ENCODE measurements at places on chromosomes 7 and 10. TPM values are rescaled to one million over a fixed set of nuclear protein-coding genes. Genes with fewer than 3 reads are reported as not detected.

FAM25C gene
- not detected for total RNA-seq

FAM20C gene
- 143 TPM for total RNA-seq

CTAGE15 gene
- 0.27 TPM for total RNA-seq

UNCX gene
- not detected for total RNA-seq

DGKI gene
- 0.12 TPM for total RNA-seq

DNA sequence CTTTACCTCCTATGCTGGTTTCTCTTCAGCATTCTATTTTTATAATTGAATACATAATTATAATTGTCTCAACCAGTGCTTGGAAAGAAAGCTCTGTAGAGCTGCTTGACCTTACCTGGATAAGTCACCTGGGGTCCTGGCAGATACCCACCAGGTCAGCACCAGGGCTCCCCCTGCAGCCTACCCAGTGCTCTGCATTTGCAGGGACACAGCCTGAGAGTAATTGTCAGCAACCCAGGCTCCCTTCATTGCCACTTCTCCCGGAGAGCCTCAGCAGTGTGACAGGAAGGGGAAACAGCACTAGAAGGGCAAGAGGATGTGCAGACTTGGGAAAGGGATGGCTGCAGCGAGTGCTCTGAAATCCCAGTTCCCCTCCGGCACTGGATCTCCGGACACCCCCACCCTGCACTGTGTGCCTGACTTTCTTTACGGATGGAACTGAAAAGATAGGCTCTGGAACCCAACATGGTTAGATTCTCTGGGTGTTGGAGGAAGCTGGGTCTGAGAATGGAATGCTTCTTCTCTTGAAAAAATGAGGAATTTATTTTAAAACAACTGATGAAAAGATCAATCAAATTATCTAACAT lies 11.4 kb upstream of the PAX4 start:
- DNase-seq: no peak

- peak; percentile 41 for DNase-seq
Measured at GRCh38 chr10:6014241-6014761, 37.0 kb upstream of the IL15RA start.

DNA sequence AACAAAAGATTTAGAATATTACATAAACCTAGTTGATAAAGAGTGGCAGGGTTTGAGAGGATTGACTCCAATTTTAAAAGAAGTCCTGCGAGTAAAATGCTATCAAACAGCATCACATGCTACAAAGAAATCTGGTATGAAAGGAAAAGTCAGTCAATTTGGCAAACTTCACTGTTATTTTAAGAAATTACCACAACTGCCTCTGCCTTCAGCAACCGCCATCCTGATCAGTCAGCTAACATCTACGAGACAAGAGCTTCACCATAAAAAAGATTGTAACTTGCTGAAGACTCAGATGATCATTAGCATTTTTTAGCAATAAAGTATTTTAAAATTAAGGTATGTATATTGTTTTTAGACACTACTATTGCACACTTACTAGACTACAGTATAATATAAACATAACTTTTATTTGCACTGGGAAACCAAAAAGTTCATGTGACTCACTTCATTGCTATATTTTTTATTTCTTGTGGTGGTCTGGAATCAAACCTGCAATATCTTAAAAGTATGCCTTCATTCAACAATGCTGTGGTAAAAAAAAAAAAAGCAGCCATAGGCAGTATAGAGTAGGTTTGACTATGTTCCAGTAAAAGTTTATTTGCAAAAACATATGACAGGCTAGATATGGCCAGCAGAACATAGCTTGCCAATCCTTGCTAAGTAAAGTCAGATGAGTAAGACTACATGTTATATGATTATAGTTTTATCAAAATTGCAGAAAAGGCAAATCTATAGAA lies 74.4 kb downstream of the GLCCI1 start:
- DNase-seq: no peak

DNA sequence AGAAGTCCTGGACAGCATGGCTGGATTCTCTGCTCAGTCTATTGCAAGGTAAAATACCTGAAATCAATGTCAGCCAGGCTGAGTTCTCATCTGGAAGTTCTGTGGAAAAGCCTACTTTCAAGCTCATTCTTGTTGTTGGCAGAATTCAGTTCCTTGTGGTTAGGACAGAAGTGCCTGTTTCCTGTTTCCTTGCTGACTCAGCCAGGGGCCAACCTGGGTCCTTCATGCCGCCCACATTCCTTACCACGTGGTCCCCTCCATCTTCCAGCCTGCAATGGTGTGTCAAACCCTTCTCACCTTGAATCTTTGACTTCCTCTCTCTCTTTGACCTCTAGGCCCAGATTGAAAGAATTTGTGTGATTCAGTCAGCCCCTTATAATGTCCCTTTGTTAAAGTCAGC lies 197.1 kb upstream of the STK17A start:
- DNase-seq: peak; percentile 52

- DNase-seq: no peak
Measured at GRCh38 chr7:118642396-118642795, 417.9 kb downstream of the ANKRD7 start.

GRCh38 chr7:44176486-44176885 lies 12.8 kb downstream of the GCK start:
- no peak for DNase-seq

All from M059J (cell line).